ENCODE measurements at places on chromosomes 1 and 21. TPM values are rescaled to one million over a fixed set of nuclear protein-coding genes. Genes with fewer than 3 reads are reported as not detected.

Gene USP48
- 11.2 TPM for total RNA-seq

Gene TNFRSF8
- total RNA-seq: 0.16 TPM

Gene DIRAS3
- 17.6 TPM for total RNA-seq

Gene TNNI3K
- under 0.01 TPM for total RNA-seq

Gene PTPN7
- 0.16 TPM for total RNA-seq

Gene ZNF281
- total RNA-seq: 15.5 TPM

Gene BMP8B
- 0.49 TPM for total RNA-seq

Gene STRIP1
- 25.9 TPM for total RNA-seq
